ENCODE measurements at places on chromosomes 3 and 15. TPM values are rescaled to one million over a fixed set of nuclear protein-coding genes. Genes with fewer than 3 reads are reported as not detected.

Gene SLC22A13
- 0.07 TPM for total RNA-seq

Gene TMEM212
- not detected for total RNA-seq

Gene CIDEC
- total RNA-seq, result not detected

Gene NR2E3
- total RNA-seq, result 0.09 TPM

Gene C3orf20
- total RNA-seq, result 0.92 TPM

Gene CKMT1B
- 3.8 TPM for total RNA-seq

Gene EHHADH
- 5.4 TPM for total RNA-seq

Gene MRAS
- total RNA-seq, result 68.6 TPM

Gene LMAN1L
- not detected for total RNA-seq

Gene PIGZ
- total RNA-seq, result 8.1 TPM

Gene GPR62
- 0.42 TPM for total RNA-seq

Gene ANO10
- 15.0 TPM for total RNA-seq

Gene IQCF5
- not detected for total RNA-seq

Gene ACTRT3
- total RNA-seq, result 1.7 TPM

DNA sequence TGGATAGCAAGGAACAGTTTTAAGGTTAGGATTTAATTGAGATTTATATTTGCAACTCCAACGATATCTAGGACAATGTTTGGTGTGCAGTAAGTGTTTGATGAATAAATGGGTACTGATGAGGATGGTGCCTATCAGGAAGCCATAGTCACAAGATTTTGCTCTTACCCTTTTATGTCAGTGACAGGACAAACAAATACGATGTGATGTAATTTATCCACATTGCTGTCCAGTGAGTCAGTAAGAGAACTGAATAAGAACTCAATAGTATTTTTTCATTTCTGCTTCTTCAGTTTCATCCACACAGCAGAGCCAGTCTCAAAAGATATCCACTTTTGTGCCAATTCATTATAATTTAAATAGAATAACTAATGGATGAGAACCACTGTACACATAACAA, 18.5 kb downstream of the C3orf85 start:
- no peak for DNase-seq

- DNase-seq, result no peak
Measured at GRCh38 chr3:63034101-63034500, 158.9 kb upstream of the CADPS start.

- DNase-seq, result no peak
Measured at GRCh38 chr3:70766301-70766700, 453.9 kb upstream of the MDFIC2 start.

DNA sequence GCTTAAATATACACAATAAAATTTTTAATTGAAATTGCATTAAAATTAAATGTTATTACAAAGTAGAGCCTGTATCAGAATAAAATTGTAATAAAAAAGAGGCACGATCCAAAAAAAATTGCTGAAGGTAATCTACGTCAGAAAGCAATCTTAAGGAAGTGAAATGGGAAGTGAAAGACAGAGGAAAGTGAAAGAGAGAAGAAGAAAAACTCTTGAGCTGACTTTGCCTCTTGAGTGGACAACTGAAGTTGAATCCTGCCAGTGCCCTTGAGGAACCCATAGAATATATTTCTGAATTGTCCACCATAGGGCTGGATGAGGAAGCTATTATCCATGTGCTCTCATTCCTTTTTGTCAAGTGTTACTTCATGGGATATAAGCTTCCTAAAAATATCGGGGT, 285.1 kb upstream of the STAC start:
- DNase-seq, result no peak

DNA sequence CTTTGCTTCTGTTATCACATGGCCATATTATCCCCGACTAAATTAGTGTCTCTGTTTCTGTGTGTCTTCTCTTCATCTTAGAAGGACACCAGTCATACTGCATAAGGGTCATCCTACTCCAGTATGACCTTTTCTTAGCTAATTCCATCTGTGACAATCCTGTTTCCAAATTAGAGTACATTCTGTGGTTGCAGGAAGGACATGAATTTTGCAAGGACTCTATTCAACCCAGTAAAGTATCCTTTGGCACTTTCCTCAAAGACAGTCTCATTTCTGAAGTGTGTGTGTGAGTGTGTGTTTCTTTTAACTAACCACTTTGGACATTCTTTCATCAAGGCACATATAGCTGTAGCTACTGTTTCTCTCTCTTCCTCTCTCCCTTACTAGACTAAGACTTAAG, 15.2 kb upstream of the MME start:
- peak; percentile 18 for DNase-seq

DNA sequence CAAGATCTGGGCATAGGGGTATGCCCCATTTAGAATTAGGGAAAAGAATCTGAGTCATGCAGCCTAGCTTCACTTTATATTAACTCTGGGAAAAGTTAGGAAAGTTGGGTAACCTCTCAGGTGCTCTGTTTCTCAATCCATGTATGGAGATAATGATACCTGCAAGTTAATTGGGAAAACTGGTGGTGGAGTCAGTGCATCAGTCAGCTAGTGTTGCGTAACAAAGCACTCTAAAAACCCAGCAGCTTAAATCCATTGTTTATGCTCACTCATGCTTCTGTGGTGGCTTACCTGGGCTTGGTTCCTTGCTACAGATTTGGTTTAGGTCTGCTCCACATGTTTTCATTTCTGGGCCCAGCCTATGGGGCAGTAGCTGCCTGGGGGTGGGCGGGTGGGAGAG, 91.0 kb downstream of the SMAD3 start:
- no peak for DNase-seq

GRCh38 chr3:31106204-31106603, 211.7 kb upstream of the GADL1 start:
- peak; percentile 66 for DNase-seq

GRCh38 chr3:42685891-42686820, 819 bp downstream of the KLHL40 start:
- DNase-seq, result peak; percentile 23

DNA sequence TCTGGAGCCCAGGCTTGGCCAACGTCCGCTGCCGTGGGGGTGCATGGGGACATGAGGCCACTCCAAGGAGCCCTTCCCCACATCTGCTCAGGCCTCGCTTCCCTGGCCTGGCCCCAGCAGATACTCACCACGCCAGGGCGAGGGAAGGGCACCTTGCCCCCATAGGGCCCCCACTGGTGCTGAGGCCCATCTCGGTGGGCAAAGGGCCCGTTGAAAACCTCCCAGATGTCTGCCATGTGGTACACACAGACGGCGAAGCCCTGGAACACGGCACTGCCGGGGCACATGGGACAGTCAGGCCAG, 4.7 kb downstream of the SEMA3G start:
- no peak for DNase-seq

- no peak for DNase-seq
Measured at GRCh38 chr15:29121907-29122306, 147.7 kb downstream of the NSMCE3 start.

GRCh38 chr3:67624078-67624477, 30.3 kb downstream of the SUCLG2 start:
- no peak for DNase-seq

DNA sequence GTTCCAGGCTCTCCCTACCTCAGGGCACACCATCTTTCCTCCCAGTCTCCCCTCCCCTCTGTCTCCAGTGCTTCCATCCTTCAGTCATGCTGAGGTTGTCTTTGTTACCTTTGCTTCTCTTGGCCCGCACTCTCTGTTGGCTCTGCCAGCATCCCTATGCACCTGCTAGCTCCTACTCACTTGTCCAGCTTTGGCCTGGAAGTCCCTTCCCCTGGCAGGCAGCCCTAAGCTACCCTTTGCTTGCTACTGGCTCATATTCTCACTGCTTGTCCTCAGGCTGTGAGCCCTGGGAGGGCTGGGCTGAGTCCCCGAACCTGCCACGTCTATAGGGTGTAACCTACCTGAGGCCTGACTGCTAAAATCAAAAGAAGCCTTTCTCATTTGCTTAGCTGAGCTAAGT, 122.7 kb downstream of the PGPEP1L start:
- no peak for DNase-seq

DNA sequence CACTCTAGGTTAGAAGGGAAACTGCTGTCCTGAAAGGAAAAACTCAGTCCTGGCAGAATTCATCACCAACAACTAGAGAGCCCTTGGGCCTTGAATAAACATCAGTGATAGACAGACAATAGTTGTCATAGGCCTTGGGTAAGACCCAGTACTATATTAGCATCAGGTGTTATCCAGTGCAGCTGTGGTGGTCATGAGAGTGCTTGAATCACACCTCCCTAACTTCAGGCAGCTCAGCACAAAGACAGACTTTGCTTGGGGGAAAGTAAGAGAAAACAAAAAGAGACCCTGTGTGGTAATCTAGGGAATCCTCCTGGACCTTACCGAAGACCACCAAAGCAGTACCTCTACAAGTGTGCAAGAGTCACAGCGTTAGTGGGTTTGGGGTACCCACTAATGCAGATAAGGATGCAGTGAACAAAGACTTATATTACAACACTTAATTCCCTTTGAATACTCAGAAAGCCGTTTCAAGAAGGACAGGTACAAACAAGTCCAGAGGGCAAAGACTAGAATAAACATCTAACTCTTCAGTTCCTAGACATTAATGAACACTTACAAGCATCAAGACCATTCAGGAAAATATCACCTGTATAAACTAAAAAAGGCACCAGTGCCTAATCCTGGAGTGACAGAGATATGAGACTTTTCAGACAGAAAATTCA, 332.3 kb upstream of the EPHA3 start:
- no peak for DNase-seq

- DNase-seq, result no peak
Measured at GRCh38 chr3:149872589-149872988, 59.6 kb downstream of the RNF13 start.

- DNase-seq, result no peak
Measured at GRCh38 chr15:44810237-44810636, 73.9 kb downstream of the TRIM69 start.
